ENCODE measurements at places on chromosomes 2 and 18.
A peak's percentile ranks its signal among the peaks of the same experiment; 100 is the strongest.

- DNase-seq: peak; percentile 75
Observed at GRCh38 chr2:152646775-152647174, 70.5 kb downstream of the PRPF40A start.

- peak; percentile 72 for DNase-seq
Observed at GRCh38 chr2:222993920-222994650, 57.9 kb upstream of the KCNE4 start.

GRCh38 chr2:189614585-189614984 is 34.0 kb upstream of the SLC40A1 start:
- no peak for DNase-seq

GRCh38 chr2:61537277-61537949 is 743 bp downstream of the XPO1 start:
- peak; percentile 18 for DNase-seq

DNA sequence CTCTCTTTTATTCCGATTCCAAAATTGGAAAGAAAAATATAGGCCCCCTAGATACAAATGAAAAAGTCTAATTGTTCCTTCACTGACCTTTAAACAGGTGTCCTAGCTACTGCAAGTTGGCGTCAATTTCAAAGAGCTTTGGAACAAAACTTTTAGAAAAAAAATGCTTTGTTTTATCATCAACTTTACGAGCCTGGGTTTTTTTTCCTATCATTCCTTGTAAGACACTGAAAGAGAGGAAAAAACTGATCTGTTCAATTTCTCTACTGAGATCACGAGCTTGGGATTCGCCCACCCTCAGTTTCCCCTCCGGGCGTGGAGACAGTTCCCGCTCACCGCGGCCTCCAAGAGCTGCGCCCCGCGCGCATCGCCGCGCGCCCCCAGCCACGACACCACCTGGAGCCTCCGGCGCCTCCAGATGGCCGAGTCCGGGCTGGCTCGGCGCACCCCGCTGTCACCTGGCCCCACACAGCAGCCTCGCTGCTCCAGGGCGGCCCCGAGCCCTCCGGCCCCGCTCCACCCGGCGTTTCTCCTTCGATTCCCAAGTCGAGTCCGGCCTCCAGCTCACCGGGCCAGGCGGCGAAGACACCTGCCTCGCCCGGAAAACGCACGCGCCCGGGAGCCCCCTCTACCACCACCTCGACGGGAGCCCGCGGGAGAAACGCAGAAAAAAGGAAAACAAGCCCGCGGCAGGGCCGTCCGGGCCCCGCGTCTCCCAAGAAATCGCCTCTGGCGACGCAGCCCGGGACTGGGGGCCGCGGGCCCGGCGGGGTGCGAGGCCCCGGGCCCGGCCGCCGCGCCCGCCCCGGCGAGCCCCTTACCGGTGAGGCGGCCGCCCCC is 656 bp downstream of the TBC1D8 start:
- peak; percentile 65 for DNase-seq

- no peak for DNase-seq
Observed at GRCh38 chr2:24824966-24825882, 32.0 kb downstream of the CENPO start.

DNA sequence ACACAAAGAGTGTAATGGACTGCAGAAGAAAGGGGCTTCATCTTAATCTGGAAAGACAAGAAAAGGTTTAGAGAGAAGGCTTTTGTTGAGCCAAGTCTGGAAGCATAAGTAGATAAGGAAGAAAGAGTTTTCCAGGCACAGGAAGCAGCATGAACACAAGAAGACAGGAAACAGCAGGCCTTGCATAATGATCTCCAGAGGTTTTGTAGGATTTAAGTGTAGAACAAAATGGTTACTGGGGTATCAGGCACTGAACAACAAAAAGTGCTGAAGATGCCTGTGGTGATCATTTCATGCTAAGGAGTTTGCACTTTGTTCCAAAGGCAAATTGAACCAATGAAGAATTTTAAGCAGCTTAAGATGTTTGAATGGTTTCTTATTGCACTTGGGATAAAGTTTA is 281.6 kb upstream of the TANK start:
- no peak for DNase-seq

DNA sequence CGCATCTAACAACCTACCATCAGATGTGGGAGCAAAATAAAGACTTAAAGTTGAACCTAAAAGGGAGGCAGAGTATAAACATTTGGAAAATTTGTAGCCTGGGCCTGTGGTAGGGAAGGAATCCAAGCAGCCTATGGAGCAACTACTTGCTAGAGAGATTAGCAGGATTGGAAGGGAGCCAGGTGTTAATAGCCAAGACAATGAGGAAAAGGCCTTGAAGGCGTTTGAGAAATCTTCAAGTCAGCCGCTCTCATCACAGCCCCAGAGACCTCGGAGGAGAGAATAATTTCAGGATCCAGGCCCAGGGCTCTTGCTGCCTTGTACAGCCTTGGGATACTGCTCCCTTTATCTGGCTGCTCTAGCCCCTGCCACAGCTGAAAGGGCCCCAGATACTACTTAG is 219.7 kb downstream of the THSD7B start:
- no peak for DNase-seq

- DNase-seq: no peak
Observed at GRCh38 chr2:163469561-163469962, 266.2 kb downstream of the FIGN start.

DNA sequence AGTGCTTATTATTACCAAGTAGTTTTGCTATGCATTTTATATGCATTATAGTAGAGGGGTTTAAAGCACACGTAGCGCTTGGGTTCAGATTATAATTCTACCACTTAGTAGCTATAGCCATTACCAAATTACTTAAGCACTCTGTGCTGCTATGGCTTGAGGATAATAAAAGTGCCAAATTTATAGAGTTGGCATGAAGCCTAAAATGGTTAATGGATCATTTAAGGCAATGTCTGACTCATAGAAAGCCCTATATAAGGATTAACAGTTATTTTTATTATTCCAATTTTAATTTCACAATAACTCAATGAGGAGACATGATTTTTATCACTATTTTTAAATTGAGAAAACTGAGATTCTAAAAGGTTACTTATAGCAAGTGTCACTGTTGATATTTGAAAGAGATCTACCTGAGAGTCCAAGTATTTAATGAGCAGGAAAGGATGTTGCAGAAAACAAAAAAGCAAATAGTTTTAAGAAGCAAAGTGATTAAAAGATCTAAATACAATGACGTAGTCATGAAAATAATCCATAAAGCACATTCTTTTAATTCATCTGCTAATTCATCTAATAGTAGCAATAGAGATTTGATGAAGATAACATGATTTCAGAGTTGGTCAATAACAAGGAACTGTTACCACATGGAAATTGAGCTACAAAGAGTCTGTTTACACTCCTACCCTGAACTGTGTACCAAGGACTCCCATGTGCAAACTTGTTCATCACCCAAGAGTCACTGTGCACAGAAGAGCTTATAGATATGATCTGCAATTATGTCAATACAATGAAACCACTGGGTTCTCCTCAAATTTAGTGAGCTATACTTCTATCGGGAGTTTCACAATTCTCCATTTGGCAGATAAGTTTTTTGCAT is 78.8 kb upstream of the DTNA start:
- DNase-seq: no peak

Data from AG08396 (cell line).